Right cardiac atrium (tissue), 5 donors: ENCODE measurements at places on chromosomes 1 and 21.

DNA sequence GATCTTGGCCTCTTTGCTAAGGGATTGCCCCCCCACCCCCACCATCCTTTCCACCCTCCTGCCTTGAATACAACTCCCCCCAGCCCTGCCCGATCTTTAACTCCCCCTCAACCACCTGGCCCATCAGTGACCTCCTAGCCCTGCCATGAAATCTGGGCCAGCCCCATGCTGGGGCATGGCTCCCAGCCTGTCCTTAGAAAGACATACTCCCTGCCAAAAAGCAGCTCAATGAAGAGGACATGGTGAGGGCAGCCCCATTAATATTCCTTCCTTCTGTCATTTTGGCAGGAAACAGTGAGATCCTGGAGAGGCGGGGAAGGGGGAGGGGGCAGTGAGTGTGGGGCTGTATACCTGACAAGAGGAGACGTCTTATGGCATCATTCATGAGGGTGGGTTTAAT, 66.8 kb upstream of the DISP3 start:
- DNase-seq: no peak

DNA sequence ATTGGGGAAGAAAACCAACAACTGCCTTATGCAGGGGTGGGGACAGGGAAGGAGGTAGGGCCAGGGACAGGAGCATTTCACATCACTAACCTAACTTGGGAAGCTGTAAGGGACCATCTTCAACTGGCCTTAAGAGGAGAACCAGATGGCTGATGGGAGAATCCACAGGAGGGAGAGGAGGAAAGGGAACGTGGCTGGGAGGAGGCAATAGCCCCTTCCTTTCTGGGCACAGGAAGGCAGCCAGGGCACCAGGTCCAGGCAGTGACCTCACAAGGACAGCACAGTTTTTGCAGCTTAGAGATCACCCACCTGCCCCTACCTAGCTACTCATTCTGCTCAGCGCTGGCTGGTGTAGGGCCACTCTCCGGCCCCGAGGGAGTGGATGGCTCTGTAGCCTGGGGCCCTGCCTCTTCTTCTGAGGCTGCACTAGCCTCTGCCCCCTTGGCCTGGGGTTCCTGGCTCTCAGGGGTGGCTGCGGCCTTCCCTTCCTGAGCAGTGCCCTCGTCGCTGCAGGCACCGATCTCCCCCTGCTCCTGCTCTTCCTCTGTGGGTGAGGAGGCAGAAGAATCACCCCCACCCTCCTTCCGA, 1.7 kb downstream of the MARCKSL1 start:
- no peak for DNase-seq

GRCh38 chr21:45180246-45180599, 105.8 kb downstream of the ADARB1 start:
- DNase-seq: no peak

DNA sequence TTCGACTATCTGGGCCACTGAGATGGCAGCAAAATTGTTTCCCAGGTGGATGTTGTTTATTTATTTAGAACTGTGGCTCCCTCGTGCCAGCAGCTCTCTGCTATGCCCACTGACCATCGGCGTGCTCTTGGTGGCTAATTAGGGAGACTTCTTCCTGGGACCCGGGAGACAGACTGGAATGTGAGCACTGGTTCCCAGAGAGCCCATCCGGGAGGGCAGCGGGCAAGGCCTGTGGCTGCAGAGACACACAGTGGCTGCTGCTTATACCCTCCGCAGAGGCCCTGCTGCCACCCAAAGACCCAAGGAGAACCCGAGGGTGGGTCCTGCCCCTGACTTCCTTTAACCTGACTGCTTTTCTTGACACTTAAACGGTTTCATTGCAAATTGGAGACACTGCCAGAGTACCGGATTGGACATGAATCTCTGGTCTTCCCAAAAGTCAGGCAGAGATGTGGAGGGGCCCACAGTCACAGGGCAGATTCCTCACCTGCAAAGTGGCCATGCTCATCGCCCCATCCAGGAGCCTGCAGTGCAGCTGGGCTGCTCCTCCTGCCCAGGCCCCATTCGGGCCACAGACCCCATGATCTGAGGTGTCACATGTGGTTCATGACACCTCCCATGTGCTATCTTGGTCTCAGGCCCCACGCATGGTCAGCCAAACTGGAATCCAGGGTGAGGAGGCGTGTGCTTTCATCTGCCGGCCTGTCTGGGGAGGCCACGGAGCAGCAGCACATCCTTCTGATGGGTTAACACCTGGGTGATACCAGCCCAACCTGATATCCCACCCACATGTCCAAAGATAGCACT, 5.7 kb upstream of the MATN1 start:
- no peak for DNase-seq

DNA sequence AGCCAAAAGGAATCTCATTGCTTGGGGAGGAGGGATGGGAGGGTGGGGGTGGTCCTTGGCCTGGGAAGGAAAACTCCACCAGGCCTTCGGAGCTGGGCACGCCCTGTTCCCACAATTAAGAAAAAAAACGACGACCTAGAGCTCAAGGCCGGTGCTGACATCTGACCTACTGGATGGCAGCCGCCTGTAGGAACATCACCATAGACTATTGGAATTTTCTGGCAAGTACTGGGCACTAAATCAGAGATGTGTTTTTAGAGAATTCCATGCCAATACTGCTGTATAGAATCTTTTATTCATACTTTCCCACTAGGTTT, 729 bp downstream of the NADK start:
- peak; percentile 76 for DNase-seq

GRCh38 chr1:40081871-40082270, 15.2 kb downstream of the PPT1 start:
- no peak for DNase-seq

DNA sequence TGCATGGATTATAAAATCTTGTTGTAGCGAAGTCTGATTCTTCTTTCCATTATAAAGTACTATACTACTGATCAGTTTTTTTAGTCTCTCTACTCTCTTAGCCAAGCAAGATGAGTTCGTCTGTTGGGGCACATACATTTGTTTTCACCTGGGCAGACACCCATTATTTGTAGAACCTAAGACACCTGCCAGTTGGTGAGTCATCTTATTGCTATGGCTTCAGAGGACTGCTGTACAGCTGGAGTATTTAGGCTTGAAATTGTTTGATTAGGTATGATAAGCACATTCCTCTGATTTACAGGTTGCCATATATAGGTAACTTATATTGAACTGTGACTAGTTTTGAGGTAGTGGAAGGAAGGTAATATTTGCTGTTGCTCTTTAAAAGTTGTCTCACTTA, 17.2 kb downstream of the RBM15 start:
- DNase-seq: no peak

GRCh38 chr1:10539411-10540043, 64.8 kb downstream of the PEX14 start:
- no peak for DNase-seq

- DNase-seq: no peak
Observed at GRCh38 chr1:53413175-53414001, 45.8 kb upstream of the DMRTB1 start.

GRCh38 chr1:32066489-32066873, 6.3 kb upstream of the TMEM39B start:
- DNase-seq: peak; percentile 71

GRCh38 chr1:164787834-164788231, 228.8 kb downstream of the PBX1 start:
- DNase-seq: no peak

- DNase-seq: no peak
Observed at GRCh38 chr1:161985301-161985822, 38.3 kb downstream of the OLFML2B start.

DNA sequence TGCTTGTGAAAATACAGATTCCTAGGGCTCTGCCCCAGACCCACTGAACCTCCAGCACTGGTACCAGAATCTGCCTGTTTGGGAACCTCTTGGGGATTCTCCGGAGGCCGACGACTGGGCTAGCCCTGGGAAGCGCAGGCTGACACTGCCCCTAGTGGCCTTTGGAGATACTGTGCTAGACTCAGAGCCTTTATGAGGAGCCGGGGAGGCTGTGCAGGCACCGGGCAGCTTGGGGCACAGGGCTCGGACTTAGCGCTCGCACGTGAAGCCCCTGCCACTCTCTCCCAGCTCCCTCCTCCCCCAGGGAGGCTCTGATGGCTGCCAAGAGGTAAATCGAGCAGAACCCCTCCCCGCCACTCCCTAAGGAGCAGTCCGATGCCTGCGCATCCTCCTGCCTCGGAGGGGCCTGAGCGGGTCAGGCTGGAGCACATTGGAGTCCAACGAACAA, 144.6 kb upstream of the TNR start:
- peak; percentile 78 for DNase-seq

- peak; percentile 85 for DNase-seq
Observed at GRCh38 chr1:167454894-167455785, 63.2 kb downstream of the CD247 start.
